ENCODE measurements at places on chromosomes 5 and 9.

GRCh38 chr9:10649076-10649475 lies 36.3 kb upstream of the PTPRD start:
- no peaks in the 10 kb centered on the region for H3K27me3 ChIP-seq
- no peak overlapping the region for H3K4me3 ChIP-seq
- DNase-seq = no peak
- H3K36me3 ChIP-seq = no peaks in the 10 kb centered on the region
- no peak overlapping the region for H3K27ac ChIP-seq
- H3K4me1 ChIP-seq = no peaks in the 10 kb centered on the region

GRCh38 chr9:114356792-114357191 lies 27.1 kb downstream of the ORM2 start:
- H3K4me1 ChIP-seq = no peaks in the 10 kb centered on the region
- no peak overlapping the region for H3K27ac ChIP-seq
- no peak overlapping the region for H3K4me3 ChIP-seq

DNA sequence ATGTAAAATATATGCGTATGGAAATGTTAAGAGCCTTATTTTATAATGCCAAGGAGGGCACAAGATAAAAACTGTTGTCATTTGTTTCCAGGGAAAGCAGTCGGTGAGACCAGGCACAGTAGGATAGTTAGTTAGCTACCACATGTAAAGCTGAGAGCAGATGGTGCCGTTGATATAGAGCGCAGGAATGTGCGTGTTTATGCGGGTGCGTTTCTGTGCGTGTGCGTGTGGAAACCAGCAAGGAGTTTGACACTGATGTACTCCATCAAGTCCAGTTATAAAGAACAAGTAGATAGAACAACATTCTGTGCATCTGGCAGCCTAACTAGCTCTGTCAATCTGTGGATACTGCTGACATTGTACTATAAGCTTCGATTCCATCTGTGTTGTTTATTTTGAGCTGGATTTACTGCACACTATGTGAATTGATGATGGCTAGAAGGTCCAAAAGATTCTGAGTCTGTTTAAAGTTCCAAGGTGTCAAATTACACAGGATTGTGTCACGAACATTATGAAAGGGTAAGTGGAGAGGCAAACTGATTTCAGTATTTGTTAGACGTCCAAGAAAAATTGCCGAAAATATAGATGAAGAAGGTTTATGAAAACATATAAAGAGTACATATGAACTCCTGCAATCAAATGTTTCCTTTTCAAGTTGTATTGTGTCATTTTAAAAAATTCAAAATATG lies 494.9 kb upstream of the MEF2C start:
- H3K4me1 ChIP-seq = no peaks in the 10 kb centered on the region
- no peak for DNase-seq
- no peak overlapping the region for H3K4me3 ChIP-seq
- H3K27ac ChIP-seq = no peak overlapping the region

DNA sequence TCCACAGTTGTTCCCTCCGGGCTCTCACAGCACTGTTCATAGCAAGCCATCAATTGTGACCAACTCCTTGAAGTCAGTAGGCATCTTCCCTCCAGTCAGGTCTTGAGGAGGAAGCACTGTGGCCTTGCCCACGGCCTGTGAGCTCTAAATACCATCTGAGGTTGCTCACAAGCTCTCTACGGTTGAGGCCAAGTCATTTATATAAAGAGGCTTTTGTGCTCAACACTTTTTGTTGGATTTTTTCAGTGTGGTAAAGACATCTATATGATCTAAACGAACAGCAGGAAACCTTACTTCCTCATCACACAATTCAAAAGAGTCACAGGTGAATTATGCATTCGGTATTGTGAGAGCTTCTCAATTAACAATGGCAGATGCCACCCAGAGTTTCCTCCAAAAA lies 97.3 kb downstream of the ZNF462 start:
- no peaks in the 10 kb centered on the region for H3K27me3 ChIP-seq
- H3K36me3 ChIP-seq = peaks cover 8% of the 10 kb centered on the region
- H3K4me1 ChIP-seq = peaks cover 70% of the 10 kb centered on the region
- no peak overlapping the region for H3K27ac ChIP-seq
- H3K4me3 ChIP-seq = no peak overlapping the region

DNA sequence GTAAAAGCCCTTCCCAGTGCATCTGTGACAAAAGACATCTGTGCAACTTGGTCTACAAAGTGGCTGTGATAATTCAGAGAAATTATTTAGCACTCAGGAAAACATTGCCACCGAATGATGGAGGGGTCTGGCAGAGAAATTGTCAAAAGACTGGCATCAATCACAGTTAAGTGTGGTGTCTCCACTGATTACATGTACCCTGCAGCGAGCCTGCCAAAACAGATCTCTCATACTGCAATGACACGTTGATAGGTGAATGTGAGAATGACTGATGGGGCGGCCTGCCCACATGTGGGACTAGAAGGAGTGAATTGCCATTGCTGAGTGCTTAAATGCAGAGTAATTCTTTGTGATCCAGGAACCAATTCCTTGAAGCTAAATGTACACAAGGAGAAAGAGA lies 136.4 kb upstream of the PCSK5 start:
- peak; percentile 72 for DNase-seq
- no peaks in the 10 kb centered on the region for H3K36me3 ChIP-seq
- H3K4me3 ChIP-seq = no peak overlapping the region
- H3K27me3 ChIP-seq = no peaks in the 10 kb centered on the region
- peak overlapping the region; percentile 43 for H3K27ac ChIP-seq
- no peaks in the 10 kb centered on the region for H3K4me1 ChIP-seq

GRCh38 chr9:131436376-131436775 lies 42.5 kb downstream of the PRRC2B start:
- peak; percentile 69 for DNase-seq
- peak overlapping the region; percentile 1 for H3K4me3 ChIP-seq
- H3K4me1 ChIP-seq = peaks cover 51% of the 10 kb centered on the region
- peak overlapping the region; percentile 51 for H3K27ac ChIP-seq

DNA sequence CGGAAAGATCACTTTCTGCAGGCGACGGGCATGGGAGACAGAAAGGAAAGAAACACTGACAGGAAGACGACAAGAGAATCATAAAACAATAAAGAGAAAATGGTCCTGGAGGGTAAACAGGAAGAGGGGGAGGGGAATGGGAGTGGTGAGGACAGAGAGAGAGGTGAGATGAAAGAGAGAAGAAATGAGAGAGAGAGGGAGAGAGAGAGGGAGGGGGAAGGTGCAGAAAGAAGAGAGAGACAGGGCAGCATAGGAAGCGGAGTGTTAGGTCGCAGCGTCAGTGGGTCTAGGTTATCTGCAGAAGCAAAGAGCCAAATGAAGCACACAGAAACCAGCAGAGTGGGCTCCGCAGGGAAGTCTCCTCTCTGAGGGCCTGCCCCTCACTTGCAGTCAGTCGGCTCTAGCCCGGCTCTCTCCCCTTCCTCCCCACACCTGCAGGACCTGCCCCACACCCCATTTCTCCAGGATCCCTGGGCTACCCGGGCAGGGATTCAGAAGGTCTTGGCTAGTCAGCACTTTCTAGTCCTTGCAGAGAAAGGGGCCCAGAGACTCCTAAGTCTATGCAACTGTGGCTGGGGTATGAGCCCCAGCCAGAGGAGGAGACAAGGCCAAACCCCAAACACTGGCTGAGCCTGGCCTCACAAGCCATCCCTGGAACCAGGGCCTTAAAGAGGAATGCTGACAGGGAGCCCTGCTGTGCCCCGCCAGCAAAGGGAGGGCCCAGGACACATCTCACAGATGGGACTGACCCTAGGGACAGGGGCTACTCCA lies 29.7 kb upstream of the MEIKIN start:
- no peak for DNase-seq
- H3K27me3 ChIP-seq = no peaks in the 10 kb centered on the region
- no peaks in the 10 kb centered on the region for H3K36me3 ChIP-seq

DNA sequence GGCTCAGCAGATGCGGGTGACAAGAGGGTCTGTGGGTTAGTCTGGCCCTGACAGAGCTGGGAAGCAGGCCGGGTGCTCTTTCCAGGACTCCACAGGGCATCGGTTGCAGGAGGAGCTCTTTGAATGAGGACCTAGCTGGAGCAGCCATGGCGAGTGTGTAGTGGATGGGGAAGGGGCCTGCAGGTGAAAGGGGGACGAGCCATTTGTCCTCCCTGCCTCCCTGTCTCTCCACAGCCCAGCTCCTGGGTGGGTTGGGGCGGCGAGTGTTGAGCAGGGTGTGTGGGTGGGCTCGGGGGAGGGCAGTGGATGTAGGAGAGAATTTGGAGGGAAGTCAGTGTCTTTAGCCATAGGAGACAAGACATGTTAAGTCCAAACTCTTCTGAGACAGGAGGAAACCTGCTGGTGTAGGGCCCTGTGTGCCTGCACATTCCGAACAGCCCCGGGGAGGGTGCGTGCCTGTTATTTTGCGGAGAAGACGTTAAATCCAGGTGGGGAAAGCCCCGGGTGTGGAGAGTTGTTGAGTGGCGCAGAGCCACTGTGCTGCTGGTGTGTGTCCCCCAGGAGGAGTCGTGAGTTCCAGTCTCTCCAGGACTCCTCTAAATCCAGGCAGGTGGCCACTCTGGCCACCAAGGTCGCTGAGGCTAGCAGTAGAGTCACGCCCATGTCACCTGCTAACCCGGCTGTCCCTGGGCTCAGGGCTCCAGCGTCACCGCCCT lies 73.6 kb downstream of the PSMB7 start:
- peaks cover 15% of the 10 kb centered on the region for H3K4me1 ChIP-seq
- peaks cover 35% of the 10 kb centered on the region for H3K36me3 ChIP-seq
- no peak overlapping the region for H3K27ac ChIP-seq
- H3K4me3 ChIP-seq = no peak overlapping the region
- no peaks in the 10 kb centered on the region for H3K27me3 ChIP-seq

DNA sequence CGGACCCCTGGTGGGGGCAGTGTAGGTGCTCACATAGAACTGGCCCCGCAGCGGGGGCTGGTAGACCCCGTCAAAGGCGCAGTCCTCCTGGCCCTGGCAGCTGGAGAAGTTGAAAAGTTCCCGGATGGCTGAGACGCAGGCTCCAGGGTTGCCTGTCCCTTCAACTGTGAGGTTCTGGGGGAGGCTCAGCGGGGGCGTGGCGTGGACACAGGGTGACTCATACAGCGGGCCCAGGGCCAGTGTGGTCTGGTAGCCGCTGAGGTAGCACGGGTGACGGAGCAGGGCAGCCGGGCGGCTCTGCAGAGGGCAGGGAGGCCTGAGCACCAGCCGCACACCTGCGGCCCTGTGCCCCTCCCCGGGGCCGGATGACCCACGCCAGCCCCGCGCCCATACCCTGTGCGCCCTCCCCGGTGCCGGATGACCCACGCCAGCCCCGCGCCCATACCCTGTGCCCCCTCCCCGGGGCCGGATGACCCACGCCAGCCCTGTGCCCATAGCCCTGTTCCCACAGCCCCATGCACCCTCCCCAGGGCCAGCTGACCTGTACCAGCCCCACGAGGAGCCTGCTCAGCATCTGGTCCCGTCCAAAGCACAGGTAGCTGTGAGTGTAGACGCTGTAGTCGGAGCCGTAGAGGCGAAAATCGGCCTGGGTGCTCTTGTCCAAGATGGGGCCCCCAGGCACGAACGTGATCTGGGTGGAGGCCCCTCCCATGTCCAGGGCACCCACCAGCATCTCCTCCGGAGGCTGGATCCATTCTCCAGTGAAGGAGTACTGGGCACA lies 5.0 kb downstream of the ENTPD8 start:
- DNase-seq = peak; percentile 38
- H3K36me3 ChIP-seq = no peaks in the 10 kb centered on the region
- no peak overlapping the region for H3K27ac ChIP-seq
- H3K4me3 ChIP-seq = no peak overlapping the region
- peaks cover 10% of the 10 kb centered on the region for H3K4me1 ChIP-seq

DNA sequence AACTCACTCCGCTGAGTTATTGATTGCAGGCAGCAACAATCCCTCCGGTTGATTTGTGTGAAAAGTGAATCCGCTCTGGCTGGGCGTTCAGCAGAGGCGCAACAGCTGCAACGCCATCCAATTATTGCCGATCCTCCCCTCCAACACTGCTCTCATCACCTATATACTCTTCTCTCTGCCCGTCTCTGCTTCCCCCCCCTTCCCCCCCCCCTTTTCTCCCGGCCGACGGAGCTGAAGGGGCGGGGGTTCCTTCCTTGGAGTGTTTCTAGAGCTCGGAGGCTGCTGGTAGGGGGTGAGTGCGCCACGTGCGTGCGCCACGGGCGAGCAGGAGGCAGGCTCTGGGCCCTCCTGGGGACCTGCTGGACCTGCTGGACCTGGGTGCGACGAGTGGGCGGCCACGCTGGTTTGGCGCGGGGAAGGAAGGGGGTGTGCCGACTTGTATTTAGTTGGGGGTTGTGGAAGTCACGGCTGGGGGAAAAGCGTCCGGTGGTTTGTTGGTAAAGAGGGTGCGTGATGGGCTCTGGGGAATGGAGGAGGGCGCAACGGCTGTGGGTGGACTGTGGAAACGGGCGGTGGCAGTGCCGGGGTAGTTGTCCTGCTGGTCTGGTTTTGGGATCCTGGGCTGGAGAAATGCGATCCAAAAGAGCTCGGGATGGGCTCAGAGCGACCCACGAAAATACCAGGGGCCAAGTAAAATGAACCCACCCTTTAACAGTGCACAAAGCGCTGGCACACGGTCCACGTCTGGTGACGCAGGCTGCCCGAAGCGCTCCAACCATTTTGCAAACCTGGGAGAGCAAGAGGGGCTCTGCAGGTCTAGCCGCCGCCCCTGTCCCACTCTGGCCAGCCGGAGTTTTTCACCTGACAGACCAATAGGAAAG lies 6.4 kb upstream of the MEF2C start:
- peak overlapping the region; percentile 94 for H3K27ac ChIP-seq
- H3K4me1 ChIP-seq = peaks cover 55% of the 10 kb centered on the region
- peak overlapping the region; percentile 79 for H3K4me3 ChIP-seq
- no peaks in the 10 kb centered on the region for H3K36me3 ChIP-seq
- DNase-seq = peak; percentile 63

DNA sequence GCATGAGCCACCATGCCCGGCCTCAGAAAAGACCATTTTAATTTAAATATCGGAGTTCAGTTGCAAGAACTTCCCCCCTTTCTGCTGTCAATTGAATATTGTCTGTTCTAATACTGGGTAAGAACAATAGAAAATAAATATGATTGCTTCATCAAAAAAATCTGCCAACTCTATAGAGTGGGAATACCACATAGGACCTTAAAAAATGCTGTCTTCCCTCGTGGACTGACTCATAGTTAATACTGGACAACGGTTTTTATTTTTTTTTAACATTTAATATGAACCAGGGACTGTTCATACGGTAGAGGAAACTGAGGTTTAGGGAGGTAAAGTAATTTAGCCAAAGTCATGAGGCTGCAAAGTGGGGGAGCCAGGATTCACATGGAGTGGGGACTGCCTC lies 9.7 kb downstream of the ZNF462 start:
- H3K27me3 ChIP-seq = no peaks in the 10 kb centered on the region
- H3K4me1 ChIP-seq = peaks cover 93% of the 10 kb centered on the region
- no peak overlapping the region for H3K27ac ChIP-seq
- no peak for DNase-seq

- peak; percentile 50 for DNase-seq
- peak overlapping the region; percentile 60 for H3K27ac ChIP-seq
- no peak overlapping the region for H3K4me3 ChIP-seq
These were observed 120.9 kb downstream of the WNK2 start for GRCh38 chr9:93304574-93305496.

DNA sequence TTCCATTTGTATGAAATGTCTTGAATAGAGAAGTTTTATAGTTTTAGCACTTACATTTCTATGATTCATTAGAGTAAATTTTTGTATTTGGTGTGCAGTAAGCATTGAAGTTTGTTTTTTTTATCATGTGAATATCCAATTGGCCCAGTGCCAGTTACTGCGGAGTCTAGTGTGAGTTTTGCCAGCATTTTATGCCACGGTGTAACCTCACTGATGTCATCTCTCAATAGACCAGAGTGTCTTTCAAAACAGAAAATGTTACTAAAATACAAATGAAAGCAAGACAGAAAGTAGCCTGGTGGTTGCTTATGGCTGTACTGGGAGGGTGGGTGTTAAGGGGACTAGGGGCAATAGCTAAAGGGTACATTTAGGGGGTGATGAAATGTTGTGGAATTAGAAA lies 62.8 kb downstream of the IPPK start:
- H3K36me3 ChIP-seq = peaks cover 7% of the 10 kb centered on the region
- no peak for DNase-seq
- no peak overlapping the region for H3K4me3 ChIP-seq
- H3K27ac ChIP-seq = peak overlapping the region; percentile 86
- no peaks in the 10 kb centered on the region for H3K27me3 ChIP-seq
- H3K4me1 ChIP-seq = peaks cover 48% of the 10 kb centered on the region

Measured in left ventricle myocardium inferior (tissue), 1 donor.